ENCODE measurements at places on chromosomes 1 and 21.
A peak's percentile ranks its signal among the peaks of the same experiment; 100 is the strongest.

- DNase-seq = peak; percentile 87
These were observed 96.9 kb downstream of the PAPPA2 start for GRCh38 chr1:176559878-176560277.

- DNase-seq = no peak
These were observed 86.1 kb upstream of the BMP8A start for GRCh38 chr1:39405358-39405757.

GRCh38 chr1:209617755-209618154 lies 34.2 kb downstream of the CAMK1G start:
- no peak for DNase-seq

DNA sequence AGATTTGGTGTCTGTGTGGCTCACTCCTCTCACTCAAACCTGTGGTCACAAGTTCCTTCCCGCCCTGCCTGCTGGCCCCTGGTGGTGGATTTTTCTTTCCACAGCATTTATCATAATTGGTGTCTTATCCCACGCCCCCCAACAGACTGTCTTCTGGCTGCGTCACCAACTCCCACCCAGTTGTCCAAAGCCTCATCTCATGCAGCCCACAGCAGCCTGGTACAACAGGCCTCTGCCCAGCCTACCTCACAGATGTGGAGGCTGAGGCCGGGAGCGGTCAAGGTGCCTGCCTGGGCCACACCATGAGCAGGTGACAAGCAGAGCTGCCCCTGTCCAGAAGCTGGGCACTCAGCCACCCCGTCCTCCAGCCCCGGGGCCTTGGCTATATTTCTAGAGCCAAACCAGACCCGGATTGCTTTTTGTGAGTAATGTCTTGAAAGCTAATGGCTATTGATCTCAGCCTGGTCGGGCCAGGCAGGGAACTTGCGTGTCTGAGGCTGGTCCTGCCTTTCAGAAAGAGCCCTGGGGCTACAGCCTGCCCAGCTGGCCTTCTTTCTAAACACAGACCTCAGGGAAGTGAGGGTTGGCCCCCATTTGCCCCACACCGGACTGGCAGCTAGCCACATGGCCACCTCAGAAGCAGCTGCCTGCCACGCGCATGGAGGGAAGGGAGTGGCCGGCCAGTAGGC lies 2.6 kb downstream of the KCNAB2 start:
- DNase-seq = no peak

DNA sequence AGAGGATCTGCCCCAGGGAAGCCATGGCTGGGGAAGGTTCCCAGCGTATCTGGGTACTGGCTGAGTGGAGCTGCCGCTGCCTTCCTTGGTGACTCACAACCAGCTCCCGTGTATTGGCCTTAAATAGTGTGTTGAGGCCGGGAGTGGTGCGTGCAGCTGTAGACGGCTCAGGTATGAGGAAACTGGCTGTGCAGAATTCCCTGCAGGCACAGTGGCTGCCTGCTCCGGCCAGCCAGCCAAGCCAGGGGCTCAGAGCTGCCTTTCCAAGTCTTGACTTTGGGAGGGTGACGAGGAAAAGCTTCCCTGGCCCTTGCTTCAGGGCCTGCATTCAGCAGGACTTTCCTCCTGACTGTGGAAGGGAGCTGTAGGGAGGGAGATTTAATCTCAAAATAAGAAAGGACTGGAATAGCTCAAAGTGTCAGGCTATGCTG lies at the start of gene VTCN1:
Gene VTCN1 (minus strand): TSS at position 97 of the 431 bp plus-strand sequence. CDS start 72 bp downstream, at position 25.
- DNase-seq = no peak

- no peak for DNase-seq
These were observed 45.5 kb downstream of the NCF2 start for GRCh38 chr1:183544598-183545297.

DNA sequence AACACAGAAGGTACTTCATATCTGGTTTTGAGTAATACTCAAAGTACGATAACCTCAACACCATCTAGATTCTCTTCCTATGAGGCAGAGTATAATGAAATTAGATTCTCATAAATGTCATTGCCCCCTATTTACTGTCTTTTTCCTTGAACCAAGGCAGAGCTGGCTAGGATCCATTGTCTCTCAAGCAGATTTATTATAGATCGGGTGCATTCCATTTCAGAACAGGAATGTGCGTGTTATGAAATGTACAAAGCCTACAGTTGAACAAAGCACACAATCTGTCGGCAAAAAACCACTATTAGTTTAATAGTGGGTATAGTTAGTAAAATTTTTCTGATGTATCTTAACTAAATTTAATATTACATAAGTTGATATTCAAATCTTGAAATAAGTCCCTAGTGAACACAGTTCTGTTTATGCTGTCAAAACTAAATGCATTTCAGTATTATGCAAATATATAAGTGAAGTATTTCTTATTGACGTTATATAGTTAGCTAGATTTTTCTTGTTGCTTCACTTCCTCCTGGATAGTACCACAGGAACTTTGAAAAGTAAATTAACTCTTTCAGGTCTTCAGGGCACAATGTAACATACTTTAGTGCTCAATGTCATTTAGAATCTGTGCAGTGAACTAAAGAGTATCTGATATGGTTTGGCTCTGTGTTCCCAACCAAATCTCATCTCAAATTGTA lies 92.1 kb downstream of the DDAH1 start:
- no peak for DNase-seq

- no peak for DNase-seq
These were observed 14.3 kb upstream of the WDTC1 start for GRCh38 chr1:27220096-27220495.

- no peak for DNase-seq
These were observed 105.2 kb downstream of the SUSD4 start for GRCh38 chr1:223258751-223259198.

GRCh38 chr1:54850737-54851136 lies 36.3 kb downstream of the DHCR24 start:
- no peak for DNase-seq

GRCh38 chr1:169103002-169103401 lies 3.5 kb upstream of the ATP1B1 start:
- DNase-seq = no peak

DNA sequence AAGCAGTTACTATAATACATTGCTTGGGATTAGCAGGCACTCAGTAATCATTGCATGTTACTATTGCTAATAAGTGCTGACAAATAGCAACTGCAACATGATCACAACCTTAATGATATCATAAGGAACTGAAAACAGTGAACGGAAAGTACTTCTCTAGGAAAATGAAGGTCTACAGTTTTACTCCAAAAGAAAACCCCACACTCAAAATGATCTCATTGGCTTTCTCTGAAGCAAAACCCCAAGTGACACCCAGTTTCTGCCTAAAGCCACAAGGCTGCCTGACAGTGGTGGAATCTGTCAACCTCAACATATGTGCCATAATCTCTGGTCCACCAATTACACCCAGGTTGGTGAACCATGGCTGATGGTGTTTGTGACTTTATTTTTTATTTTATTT lies 137.6 kb downstream of the PTGER3 start:
- DNase-seq = no peak

DNA sequence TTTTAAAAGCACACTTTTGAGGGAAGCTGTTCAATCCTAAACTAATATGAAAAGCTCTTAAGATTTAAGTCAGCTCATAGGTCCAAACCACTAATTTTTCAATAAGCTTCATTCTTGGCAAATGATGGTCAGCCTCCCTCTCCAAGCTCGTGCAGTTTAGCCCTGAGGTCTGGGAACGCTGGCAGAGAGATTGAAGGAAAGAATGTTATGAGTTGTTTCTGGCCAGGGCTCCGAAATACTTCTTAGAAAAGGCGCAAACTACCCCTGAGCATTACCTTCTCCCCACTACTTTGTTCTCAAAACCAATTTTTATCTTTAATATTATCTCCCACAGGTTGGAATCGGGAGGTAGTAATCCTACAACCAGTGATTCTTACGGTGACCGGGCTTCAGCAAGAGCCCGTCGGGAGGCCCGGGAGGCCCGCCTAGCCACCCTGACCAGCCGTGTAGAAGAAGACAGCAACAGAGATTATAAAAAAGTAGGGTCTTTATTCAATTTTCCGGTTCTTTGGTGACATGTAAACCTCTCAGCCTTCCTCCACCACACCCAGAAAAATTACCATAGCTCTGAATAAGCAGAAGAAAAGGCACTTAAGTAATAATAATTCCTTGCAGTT lies 147.7 kb downstream of the SYT2 start:
- no peak for DNase-seq

DNA sequence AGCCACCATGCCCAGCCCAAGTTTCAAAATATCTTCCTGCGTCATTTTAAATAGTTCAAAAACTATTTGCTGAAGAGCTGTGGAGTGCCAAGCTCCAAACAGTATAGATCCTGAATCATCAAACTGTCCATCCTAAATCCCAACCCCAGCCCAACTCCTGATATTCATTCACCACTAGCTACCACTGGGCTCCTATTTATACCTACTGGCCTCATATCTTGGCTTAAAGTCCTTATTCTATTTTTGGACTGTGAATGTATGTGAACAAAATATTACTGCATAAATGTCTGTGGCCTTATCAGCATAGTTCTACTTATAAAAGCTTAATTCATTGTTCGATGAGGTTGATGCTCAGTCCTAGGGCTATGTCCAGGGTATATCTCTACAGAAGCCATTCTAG lies 5.2 kb upstream of the SCAMP3 start:
- no peak for DNase-seq

DNA sequence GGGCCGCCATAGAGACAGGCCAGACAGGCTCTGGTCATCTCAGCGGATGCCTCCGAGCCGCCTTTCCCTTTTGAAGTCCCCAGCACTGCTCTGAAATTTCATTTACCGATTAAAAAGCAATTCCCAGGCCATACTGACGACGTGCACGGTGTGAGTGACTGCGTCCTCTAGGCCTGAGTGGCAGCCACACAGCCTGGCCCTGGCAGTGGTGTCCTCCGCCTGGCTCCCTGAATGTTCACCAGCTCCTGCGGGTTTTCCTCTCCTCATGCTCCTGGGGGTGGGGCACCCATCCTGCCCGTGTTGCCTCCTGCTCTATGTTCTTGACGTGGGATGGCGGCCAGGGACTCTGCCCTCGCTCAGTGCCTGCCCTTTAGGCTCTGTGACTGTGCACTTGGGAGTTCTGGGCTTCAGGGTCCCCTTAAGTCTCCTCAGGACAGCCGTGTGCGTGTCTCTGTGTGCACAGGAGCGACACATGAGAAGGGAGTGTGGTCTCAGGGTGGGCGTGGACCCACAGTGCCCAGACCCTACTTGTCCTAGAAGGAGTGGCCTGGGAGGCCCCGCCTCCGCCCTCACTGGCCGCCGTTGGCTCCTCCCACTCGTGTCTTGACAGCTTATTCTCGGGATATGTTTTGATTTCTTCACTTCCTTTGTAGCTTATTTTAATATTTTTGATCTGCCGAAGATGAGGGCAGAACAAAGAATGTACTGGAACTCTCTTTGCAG lies 3.6 kb downstream of the SKI start:
- DNase-seq = no peak

DNA sequence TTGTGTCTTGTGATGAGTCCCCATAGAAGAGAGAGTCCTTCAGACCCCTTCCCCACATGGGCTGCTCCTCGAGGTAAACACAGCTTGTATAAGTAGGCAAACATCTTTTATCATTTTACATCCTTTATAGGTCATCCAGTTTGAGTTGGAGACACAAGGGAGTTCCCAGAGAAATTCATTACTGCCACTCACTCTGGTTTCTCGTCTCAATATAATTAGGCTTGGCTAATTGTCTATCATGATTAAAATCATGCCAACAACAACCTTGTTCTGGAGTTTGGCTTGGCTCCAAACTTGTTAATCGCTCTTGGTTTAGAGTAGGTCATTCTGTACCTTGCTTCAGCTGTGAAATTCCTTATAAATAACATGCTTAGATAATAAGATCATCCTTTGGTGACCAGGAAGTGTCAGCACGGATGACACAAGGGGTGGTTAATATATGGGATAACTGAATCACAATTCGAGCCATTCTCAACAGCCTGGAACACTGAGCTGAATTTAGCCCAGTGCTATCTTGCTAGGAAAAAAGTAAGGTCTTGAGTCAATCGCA lies 70.7 kb upstream of the DAB1 start:
- no peak for DNase-seq

DNA sequence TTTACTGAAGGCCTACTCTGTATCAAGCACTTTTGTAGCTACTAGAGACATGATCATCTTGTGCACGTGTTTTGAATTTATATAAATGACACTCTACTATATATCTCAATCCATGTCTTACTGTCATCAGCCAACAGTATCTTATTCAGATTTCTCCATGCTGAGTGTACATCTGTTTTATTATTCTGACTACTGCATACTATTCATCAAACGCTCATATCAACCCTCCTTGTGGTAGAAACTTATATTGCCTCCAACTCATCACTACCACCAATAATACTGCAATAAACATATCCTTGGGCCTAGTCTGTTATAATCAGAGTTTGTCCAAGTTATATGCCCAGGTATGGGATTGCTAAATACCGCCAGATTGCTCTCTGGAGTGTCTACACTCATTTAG lies 81.6 kb upstream of the IRF2BP2 start:
- DNase-seq = no peak

GRCh38 chr21:26391166-26391565 lies 181.9 kb downstream of the CYYR1 start:
- no peak for DNase-seq

- DNase-seq = no peak
These were observed 30.9 kb downstream of the SSBP3 start for GRCh38 chr1:54375298-54375697.

DNA sequence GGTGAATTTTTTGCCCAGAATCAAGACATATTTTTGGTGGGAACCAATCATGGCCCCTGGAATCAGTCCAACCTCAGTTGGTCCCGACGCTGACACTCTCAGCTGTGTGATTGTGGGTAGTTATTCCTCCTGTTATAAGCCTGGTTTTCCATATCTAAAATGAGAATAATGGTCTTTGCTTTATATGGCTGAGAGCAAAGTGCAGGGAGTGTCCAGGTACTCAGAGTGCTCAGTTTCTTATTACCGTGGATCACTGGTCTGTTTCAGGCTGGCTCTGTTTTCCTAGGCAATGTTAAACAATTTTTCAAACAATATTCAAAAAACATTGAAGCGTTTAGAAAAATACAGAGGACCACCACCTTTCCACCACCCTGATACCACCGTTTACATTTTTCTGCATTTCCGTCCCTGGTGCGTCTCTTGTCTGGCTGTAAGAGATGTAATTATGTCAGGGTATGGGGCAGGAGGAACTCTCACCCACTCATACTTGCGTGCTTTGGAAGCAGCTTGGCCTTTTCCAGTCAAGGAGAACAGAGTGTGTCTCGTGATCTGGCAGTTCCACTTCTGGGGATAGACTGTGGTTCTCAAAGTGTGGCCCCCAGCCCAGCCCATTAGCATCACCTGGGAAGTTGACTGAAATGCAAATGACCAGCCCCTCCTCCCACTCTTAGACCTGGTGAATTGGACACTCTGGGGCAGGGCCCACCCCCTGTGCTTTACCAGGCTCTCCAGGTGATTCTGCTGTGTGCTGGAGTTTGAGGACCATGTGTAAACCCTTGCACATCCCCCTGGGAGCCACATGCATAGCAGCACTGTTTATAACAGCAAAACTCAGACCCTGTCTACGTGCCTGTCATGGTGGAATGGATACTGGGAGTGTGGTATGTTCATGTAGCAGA lies 6.8 kb downstream of the MX1 start:
- DNase-seq = no peak

DNA sequence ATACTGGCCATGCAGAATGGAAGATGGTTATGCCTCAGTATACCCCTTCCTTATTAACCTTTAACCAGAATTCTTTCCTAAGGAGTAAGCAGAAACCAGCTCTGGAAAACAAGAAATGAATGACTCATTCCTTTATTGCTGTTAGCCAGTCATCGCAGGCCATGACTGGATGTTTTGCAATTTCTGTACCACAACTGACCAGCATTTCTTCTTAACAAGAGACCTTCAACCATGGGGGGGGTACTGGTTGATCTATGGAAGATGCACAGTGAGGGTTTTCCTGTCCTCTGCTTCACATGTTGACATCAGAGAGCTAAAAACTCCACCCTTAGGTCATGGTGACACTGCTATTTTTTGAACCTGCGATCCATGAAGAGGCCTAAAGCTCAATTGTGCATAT lies 28.0 kb upstream of the RNF2 start:
- no peak for DNase-seq

All from iPS DF 6.9 (cell line).